Central memory CD8-positive, alpha-beta T cell (primary cell): ENCODE measurements at places on chromosomes 6 and 20.
A peak's percentile ranks its signal among the peaks of the same experiment; 100 is the strongest.

DNA sequence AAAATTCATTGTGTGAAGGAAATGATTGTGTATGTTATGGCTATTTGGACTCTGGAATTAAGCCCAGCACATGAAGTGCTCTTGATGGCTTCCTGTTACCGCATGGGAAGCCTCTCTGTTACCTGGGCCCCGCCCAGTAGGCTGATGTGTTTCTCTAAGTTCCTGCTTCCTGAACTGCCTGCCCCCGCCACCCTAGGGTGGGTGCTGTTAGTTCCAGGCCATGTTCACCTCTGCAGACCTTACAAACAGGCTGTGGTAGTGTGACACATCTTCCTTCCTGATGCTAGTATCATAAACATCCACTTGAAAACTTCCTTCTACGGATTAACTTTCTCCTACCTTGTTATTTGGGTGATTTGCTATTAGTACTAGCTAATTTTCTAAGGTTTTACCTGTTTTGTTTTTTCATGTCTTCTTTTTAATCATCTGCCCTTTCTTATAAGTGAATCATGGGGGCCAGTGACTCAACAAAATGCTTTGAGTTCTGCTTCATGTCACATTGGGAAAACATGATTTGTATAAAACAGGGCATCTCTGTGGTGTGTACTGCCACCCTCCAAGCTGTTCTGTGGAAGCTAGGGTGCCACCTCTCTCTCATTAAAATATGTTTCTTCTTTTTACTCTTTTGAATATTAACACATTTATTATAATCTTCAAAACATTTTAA lies 40.6 kb downstream of the SH3BGRL2 start:
- H3K36me3 ChIP-seq, result peaks cover 2% of the 10 kb centered on the region
- DNase-seq, result no peak
- peak overlapping the region; percentile 7 for H3K27ac ChIP-seq
- peaks cover 33% of the 10 kb centered on the region for H3K4me1 ChIP-seq
- H3K27me3 ChIP-seq, result no peaks in the 10 kb centered on the region

DNA sequence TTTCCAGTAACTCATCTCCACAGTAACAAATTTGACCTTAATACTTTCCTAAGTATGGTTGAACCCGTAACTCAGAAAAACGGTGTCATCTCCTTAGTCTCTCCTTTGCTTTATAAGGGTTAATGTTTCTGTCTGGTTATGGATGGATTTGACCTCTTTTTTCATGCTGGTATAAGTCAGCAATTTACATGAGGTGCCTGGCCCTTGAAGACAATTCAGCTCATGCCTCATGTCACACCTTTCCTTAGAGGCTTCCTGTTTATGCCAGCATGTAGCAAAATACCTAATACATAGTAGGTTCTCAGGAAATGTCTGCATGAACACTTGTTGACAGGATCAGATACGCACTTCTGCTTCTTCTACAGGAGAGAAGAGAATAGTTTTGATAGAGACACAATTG lies 37.7 kb upstream of the C20orf144 start:
- peaks cover 15% of the 10 kb centered on the region for H3K36me3 ChIP-seq
- peaks cover 15% of the 10 kb centered on the region for H3K4me1 ChIP-seq
- peak overlapping the region; percentile 94 for H3K27ac ChIP-seq
- H3K27me3 ChIP-seq, result no peaks in the 10 kb centered on the region
- DNase-seq, result no peak

- DNase-seq, result no peak
- H3K4me1 ChIP-seq, result peaks cover 50% of the 10 kb centered on the region
- H3K4me3 ChIP-seq, result peak overlapping the region; percentile 83
Observed at GRCh38 chr6:71289039-71289801, 609 bp downstream of the OGFRL1 start.

GRCh38 chr6:150087336-150087735 lies 18.4 kb upstream of the ULBP3 start:
- H3K27ac ChIP-seq, result no peak overlapping the region
- no peak for DNase-seq
- H3K4me1 ChIP-seq, result no peaks in the 10 kb centered on the region
- no peak overlapping the region for H3K4me3 ChIP-seq
- H3K27me3 ChIP-seq, result peaks cover 53% of the 10 kb centered on the region
- no peaks in the 10 kb centered on the region for H3K36me3 ChIP-seq

DNA sequence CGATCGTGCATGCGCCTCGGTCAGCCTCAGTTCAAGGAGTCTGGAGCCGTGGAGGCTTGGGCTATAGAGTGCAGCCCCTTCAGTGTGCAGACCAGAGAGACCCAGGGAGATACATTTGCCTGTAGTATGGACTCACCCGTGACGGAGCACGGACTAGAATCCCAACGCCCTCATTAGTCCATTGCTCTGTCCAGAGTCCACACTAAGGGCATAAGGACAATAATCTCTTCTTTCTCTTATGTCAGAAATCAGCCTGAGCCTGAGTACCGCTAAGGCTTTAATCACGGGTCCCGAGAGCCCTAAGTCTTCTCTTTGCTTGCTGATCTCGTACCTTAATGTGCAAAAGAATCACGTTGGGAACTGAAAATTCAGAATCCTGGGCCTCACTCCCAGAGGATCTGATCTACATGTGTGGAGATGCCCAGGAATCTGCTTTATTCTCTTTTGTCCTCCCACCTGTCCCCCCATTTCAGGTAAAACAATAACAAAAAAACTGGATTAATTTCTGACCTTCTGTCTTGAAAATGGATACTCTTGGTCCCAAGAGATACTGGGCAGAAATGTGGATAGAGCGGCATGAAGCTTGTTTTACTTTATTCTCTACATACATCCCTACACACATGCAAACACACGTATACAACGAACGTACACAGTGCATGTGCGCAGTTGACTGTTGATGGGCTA lies 671 bp downstream of the BPHL start:
- no peak for DNase-seq
- H3K4me1 ChIP-seq, result peaks cover 15% of the 10 kb centered on the region
- no peaks in the 10 kb centered on the region for H3K27me3 ChIP-seq
- H3K4me3 ChIP-seq, result peak overlapping the region; percentile 92

DNA sequence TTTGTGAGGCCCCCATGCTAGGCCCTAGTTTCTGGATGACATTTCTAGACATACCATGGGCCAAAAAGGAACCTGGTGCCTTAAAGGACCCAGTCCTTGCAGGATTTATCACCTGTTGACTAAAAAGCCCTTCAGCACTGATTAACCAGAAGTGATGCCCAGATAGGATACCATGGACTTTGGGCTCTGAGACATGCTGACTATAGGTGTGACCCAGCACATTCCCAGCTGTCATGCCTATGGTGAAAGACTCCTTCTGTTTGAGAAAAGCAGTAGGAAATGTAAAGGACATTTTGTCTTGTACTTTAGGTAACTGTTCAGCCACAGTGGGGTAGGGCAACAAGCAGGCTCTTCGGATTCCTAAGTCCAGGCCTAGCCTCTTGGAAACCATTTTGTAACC lies 724.2 kb downstream of the CD109 start:
- H3K36me3 ChIP-seq, result no peaks in the 10 kb centered on the region
- no peak overlapping the region for H3K27ac ChIP-seq
- no peaks in the 10 kb centered on the region for H3K27me3 ChIP-seq
- no peaks in the 10 kb centered on the region for H3K4me1 ChIP-seq
- H3K4me3 ChIP-seq, result no peak overlapping the region

DNA sequence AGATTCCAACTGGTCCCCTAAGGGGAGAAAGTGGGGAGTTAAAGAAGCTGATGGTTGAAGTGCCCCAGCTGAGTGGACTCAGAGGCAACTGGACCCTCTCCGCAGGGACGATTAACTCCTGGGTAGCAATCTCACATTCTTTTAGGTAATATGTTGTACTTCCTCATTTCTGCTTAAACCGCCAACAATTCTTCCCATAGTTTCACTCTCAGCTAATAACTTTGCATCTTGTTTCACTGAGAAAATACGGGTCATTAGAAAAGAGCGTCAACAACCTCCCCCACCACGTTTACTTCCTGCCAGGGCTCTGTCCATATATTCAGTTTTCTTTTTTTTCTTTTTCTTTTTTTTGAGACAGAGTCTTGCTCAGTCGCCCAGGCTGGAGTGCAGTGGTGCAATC lies 39.5 kb upstream of the CHD6 start:
- H3K27me3 ChIP-seq, result peaks cover 83% of the 10 kb centered on the region
- H3K27ac ChIP-seq, result no peak overlapping the region
- no peak overlapping the region for H3K4me3 ChIP-seq
- DNase-seq, result no peak
- H3K4me1 ChIP-seq, result no peaks in the 10 kb centered on the region

DNA sequence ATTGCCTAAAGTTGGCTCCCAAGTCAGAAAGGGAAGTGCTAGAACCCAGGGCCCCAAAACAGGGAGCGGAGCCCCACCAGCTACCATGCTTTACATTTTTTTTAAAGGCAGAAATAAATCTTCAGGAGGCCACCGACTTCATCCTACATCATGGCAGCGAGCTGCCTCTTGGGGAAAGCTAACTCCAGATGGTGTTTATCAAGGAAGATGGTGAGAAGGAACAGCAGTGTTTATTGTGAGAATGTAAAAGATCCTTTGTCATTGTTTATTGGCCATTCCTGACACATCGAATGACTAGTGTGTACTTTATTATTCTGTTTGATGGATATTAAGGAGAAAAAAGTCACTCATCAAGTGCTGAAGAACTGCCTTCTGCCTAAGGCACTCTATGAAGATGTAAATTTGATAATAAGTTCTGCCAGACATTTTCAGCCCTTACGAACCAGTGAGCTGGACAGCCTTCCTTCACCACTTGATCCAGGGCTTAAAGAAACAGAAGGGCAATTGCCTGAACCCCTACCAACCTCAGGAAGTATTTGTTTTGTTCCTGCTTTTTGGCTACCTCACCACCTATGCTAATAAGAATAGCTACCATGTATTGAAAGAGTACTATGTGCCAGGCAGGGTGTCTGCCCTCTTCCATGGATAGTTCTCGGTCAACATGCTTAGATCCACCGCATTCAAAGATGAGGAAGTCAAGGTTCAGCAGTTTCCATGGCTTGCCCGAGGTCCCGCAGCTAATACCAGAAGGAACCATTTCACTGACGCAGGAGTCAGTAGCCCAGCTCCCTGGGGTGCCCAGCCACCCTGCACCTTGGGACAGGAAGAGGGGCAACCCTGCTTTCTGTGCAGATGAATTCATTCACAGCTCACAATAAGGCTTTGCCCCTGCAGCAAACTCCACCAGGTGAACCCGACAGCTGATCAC lies 194.7 kb upstream of the RREB1 start:
- H3K27me3 ChIP-seq, result peaks cover 13% of the 10 kb centered on the region
- H3K27ac ChIP-seq, result no peak overlapping the region
- no peak for DNase-seq
- H3K4me1 ChIP-seq, result no peaks in the 10 kb centered on the region

- H3K27me3 ChIP-seq, result peaks cover 2% of the 10 kb centered on the region
- no peaks in the 10 kb centered on the region for H3K36me3 ChIP-seq
- no peak overlapping the region for H3K27ac ChIP-seq
- DNase-seq, result no peak
Observed at GRCh38 chr6:79668381-79668780, 37.3 kb downstream of the SH3BGRL2 start.

DNA sequence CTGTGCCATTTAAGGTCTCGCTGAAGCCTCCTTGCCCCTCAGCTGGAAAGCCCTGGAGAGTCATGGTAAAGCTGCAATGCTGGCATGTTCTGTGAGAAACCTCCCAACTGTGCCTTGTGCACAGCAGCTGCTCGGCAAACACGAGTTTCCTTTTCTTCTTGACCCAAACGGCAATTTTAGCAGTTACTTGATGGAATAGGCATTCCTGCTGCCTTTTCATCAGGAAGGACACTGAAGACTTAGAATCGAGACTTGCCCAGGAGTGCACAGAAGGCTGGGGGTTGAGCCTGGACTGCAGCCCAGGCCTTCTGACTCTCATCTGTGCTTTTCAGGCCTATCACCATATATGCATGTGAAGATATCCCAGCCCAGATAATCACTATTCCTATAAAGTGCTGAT lies 28.7 kb upstream of the CLDN20 start:
- DNase-seq, result no peak
- H3K4me1 ChIP-seq, result no peaks in the 10 kb centered on the region
- no peak overlapping the region for H3K27ac ChIP-seq
- H3K36me3 ChIP-seq, result no peaks in the 10 kb centered on the region
- H3K4me3 ChIP-seq, result no peak overlapping the region

GRCh38 chr6:88565409-88565811 lies 398.0 kb downstream of the RNGTT start:
- H3K4me1 ChIP-seq, result no peaks in the 10 kb centered on the region
- no peak overlapping the region for H3K4me3 ChIP-seq
- no peak for DNase-seq
- peaks cover 24% of the 10 kb centered on the region for H3K27me3 ChIP-seq
- H3K36me3 ChIP-seq, result no peaks in the 10 kb centered on the region

DNA sequence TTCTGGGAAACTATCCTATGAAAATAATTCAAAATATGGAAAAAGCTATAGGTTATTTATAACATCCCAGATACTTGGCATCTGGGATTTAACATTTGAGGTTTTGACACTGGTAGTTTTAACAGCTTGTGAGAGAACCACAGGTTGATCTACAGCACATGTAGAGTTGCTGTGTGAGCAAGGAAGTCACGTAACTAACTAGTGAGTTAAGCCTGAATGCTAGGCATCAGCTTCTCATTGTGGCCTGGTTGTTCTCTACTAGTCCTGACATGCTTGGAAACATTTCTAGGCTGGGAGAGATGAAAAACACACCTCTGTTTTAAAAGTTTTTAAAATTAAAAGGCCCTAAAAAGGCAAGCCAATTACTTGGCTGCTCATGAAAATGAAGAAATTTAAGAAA lies 28.2 kb downstream of the ESF1 start:
- H3K27ac ChIP-seq, result no peak overlapping the region
- no peaks in the 10 kb centered on the region for H3K4me1 ChIP-seq
- no peak overlapping the region for H3K4me3 ChIP-seq
- DNase-seq, result no peak

DNA sequence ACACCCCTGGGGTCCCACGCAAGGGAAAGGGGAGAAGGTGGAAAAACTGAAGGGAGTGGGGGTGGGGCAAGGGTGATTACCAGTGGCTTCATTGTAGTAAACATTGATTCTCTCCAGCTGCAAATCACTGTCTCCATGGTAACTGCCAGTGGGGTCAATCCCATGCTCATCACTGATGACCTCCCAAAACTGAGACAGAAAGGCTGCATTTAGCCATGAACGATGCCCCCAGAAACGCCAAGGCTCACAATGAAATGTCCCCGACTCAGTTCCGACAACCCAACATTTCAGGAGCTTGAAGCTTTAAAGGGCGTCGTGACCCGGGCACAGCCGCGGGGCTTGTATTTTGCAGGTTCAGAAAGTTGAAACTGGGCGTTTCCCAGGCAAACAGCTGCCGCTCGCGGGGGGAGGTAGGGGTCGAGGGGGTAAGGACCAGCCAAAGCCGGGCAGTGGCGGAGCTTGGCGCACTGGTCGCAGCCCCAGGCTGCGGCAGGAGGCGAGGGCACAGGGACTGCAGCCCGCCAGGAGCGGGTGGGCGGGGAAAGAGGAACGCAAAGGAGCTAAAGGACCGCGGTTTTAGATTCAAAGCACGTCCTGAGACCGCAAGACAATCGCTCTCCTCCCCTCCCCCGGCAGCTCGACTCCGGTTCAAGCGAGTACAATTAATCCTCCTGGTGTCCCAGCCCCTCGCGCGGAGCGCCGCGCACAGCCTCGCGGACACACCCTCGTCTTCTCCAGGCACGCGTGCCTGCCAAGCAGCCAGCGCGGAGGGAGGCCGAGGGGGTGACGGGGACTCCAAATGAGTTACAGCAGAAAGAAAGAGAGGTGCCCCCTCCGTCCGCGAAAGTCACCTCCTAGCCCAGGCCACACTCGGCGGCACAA lies 731 bp downstream of the TUBB2B start:
- peaks cover 15% of the 10 kb centered on the region for H3K36me3 ChIP-seq
- H3K27me3 ChIP-seq, result peaks cover 74% of the 10 kb centered on the region
- H3K27ac ChIP-seq, result no peak overlapping the region
- H3K4me1 ChIP-seq, result peaks cover 48% of the 10 kb centered on the region
